ENCODE measurements at places on chromosomes 12 and 14.
A peak's percentile ranks its signal among the peaks of the same experiment; 100 is the strongest.

DNA sequence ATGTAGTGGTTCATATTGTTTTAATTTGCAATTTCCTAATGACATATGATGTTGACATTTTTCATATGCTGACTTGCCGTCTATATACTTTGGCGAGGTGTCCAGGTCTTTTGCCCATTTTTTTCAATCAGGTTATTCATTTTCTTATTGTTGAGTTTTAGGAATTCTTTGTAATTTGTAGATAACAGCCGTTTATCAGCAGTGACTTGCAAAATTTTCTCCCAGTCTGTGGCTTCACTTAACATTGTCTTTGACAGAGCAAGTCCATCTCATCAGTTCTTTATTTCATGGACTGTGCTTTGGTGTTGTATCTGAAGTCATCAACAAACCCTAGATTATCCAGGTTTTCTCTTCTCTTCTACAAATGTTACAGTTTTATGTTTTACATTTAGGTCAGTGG is 12.6 kb upstream of the KLHDC2 start:
- no peak for DNase-seq

GRCh38 chr14:64844272-64844671 is 35.4 kb downstream of the SPTB start:
- no peak for DNase-seq

- DNase-seq, result peak; percentile 42
Observed at GRCh38 chr12:88562151-88562550, 18.1 kb downstream of the KITLG start.

DNA sequence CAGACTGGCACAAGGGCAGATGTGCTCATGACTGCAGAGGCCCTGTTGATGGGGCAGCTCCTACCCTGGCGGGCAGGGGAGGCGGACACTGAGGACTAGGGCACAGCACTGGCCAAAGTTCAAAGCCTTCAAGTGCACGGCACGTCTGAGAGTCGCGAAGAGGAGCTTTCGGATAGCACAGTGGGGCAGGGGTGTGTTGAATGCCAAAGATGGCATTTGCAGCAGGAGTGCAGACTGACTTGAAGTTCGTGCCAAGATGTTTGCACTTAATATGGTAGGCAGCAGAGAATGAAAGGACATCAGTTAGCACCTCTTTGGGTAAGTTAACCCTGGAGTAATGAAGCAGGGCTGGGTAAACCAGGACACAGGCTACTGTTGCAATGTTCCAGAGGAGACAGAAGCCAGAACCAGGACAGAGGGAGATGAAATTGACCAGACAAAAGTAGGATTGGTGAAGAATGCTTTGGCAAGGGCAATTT is 6.7 kb upstream of the EML1 start:
- DNase-seq, result no peak

DNA sequence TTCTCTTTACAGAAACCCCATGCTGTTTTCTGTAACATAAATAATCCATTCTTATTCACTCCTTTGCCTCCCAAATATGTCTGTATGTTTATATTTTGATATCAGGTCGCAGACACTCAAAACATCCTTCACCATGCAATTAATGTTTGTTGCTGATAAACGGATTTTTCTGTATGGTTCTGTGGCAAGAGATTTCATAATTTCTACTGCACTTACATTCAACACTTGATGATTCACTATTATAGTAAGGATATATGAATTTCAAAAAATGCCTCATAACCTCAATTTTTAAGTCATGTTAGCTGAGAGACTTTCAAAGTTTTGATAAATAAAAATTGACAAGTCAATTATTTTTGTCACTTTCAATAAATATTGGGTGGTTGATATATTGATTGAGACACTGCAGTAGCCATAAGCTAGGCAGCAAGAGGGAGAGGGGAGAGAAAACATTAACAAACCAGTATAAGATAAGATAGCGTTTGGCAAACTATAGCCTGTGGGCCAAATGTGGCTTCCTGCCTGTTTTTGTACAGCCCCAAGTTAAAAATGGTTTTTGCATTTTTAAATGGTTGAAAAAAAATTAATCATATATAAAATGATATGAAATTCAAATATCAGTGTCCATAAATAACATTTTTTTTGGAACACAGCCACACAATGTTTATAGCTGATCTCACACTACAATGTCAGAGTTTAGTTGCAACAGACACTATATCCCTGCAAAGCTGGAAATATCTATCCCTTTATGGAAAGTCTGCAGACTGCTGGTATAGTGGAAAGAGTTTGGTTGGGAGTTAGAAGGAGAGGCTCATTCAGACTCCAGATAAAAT is 18.3 kb downstream of the ALDH6A1 start:
- no peak for DNase-seq

DNA sequence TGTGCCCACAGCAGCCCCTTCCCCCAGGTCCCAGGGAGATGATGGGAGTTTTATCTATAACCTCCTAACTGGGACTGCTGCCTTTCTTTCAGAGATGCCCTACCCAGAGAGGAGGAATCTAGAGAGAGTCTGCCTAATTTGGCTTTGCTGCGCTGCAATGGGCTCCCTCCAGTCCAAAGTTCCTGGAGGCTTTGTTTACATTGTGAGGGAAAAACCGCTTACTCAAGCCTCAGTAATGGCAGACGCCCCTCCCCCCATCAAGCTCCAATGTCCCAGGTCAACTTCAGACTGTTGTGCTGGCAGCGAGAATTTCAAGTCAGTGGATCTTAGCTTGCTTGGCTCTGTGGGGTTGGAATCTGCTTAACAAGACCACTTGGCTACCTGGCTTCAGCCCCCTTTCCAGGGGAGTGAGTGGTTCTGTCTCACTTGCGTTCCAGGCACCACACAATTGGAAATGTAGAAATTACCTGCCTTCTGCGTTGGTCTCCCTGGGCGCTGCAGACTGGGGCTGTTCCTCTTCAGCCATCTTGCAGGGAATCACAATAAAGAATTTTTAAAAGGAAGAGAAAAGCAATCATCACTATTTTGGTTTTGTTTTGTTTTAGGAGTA is 262.5 kb downstream of the FOXG1 start:
- DNase-seq, result no peak

DNA sequence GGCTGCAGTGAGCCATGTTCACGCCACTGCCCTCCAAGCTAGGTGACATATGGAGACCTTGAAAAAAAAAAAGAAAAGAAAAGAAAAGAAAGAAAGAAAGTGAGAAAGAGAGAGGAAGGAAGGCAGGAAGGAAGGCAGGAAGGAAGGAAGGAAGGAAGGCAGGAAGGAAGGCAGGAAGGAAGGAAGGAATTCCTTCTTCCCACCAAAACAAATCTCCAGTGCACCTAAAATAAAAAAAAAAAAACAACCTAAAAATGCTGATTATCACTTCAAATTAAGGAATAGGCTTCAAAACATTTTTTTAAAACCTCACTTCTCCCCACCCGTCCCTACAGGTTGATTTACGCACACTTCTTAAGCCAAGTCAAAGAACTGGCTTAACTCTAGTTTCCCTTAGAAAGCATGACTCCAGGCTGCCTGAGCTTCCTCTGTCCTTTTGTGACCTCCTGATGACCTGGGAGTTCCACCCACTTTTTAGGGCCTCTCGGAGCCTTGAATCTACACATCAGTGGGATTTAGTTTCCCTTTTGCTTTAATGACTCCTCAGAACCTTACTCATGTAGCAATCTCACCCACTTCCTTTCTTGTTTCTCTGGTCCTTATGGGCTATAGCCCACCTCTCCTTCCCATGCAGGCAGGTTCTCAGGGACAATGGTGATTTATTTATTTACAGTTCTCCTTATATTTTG is 18.6 kb downstream of the DUSP6 start:
- no peak for DNase-seq

- DNase-seq, result no peak
Observed at GRCh38 chr12:81084811-81085350, 7.0 kb downstream of the ACSS3 start.

- no peak for DNase-seq
Observed at GRCh38 chr14:69464379-69464778, 20.1 kb upstream of the PLEKHD1 start.

GRCh38 chr14:94115058-94115591 is 4.6 kb downstream of the IFI27 start:
- DNase-seq, result no peak

GRCh38 chr12:56128670-56129205 is 671 bp downstream of the ESYT1 start:
- DNase-seq, result no peak

DNA sequence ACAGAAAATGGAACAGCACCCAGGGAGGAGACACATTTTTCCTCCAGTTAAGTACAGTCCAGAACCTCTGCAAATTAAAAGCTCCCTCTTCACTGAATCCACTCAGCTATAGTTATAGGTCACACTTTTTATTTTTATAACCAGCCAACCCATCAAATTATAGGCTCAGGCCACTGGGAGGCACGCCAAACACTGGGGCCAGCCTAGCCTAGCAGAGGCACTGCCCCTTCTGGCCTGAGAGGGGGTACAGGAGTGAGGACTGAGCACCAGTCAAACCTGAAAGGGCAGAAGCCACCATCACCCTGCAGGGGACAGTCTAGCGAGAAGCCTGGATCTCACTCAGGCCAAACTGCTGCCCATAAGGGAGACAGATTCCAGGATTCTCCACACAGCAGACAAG is 19.3 kb downstream of the FMNL3 start:
- DNase-seq, result no peak

DNA sequence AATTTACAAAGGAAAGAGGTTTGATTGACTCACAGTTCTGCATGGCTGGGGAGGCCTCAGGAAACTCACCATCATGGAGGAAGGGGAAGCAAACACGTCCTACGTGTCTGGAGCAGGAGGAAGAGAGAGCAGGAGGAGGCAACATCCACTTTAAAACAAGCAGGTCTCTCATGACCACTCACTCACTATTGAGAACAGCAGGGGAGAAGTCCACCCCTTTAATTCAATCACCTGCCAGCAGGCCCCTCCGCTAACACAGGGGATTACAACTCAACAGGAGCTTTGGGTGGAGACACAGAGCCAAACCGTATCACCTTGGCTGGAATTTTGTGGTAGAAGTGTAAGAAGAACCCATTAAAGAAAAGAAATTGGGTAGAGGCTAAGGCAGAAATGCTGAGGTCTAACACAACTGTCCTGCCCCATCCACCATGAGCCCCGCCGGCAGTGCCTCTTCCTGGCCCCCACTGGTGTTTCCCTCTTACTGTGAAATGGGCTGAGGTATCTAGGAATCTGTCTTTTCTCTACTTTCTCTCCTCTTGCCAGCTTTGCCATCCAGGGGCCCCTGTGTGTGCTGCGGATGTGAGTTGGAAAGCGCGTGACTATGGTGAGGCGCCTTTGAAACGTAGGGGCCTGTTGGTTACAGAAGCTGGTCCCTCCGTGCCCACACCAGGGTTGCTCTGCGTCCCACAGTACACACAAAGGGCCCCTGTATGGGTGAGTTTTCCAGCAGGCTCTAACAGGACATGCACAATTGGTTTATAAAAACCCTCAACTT is 108.0 kb upstream of the TMEM132D start:
- no peak for DNase-seq

DNA sequence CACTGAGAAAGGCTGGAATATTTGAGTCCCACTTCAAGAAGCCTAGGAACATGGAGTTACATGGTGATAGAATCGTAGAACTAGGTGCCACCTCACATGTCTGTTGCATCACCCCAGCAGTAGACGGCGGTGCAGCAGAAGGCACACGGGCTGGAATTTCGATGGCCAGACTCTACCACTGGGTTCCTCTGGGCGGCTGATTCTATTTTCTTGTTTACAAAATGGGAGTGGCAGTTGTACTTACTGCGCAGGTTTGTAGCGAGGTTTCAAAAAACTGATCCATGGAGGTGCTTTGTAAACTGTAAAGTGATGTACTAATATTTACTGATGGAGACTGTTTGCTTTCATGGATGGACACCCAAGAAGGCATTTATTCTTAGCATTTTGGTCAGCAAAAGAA is 45.7 kb downstream of the WDR20 start:
- DNase-seq, result no peak

DNA sequence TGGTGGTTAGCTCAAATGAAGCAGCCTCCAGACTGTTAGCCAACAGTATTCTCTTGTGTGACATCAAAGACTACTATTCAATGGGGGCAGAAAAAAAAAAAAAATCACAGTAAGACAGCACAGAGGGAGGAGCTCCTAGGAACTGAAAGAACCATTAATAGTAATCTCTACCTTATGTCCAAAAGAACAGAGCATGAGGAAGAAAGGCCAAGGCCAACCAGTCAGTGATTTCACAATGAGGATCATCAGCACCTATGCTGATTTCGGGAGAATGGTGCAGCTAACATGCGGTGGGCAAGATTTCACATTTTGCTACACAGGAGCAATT is 66.3 kb upstream of the SOX5 start:
- no peak for DNase-seq

DNA sequence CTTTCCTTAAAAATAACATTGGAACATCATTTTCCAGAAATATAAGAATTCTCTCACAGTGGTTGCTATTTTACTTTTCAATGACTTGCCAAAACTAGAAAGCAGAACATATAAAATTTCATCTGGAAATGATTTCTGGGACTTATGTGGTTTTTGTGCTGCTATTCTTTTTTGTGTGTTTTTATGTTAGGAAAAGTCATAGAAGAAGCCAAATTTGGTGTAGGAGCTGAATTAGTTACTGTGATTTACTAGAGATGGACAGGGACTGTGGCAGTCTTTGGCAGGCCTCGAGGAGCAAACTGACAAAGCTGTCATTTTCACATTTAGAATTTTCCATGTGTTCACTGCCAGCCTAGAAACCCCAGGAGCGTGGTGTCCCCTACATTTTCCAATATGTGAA is 38.3 kb upstream of the LDHB start:
- no peak for DNase-seq

DNA sequence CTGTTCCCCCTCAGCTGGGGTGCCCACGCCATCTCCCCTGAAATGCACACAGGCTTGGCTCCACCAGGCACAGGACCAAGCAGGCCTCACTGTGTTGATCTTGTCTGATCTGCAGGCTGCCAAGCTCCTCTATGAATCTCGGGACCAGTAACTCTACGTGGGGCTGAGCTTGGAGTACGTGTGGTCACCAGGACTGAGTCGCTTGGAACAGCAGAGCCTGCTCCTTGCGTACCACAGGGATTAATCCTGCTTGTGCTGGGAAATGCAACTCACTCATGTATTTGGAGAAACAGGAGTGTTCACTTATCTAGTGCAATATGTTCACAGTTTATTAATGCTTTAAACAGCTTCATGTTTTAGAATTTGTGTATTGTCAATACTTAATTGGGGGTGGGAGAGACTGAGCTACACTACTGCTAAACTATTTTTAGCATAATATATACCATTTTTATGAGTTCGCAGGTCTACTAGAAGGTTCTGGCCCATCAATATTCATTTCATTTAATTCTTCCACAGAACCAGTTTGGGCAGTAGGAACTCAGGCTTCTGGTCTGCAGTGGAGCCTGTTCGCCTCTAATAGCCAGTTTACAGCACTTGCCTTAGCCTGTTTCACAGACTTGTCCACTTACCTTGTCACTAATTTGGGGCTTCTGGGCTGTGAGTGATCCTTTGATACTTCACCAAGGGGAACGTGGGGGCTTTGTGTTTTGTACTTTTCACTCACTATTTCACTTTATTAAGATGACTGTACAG is 17.4 kb downstream of the ZFYVE21 start:
- no peak for DNase-seq

DNA sequence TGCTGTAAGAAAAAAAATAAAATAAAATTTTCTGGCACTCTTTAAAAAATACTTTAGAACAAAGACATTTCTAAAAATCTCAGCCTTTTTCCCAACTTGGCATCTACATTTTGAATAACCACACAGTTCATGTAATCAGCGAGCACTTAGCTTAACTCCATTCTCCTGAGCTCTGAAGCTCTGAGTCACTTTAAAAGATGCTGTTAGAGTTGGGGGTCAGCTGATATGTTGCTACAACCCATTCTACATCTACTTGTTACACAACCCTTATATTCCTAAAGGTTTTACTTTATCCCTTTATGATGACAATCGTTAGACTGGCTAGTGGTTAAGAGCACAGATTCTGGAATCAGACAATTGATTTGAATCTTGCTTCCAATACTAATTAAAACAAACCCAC is 48.3 kb downstream of the SLC41A2 start:
- no peak for DNase-seq

- no peak for DNase-seq
Observed at GRCh38 chr12:7498809-7499208, 4.8 kb downstream of the CD163 start.
